Left lung (tissue), 14 donors: ENCODE measurements at places on chromosomes 11 and 22. TPM values are rescaled to one million over a fixed set of nuclear protein-coding genes. Genes with fewer than 3 reads are reported as not detected.

LYVE1 gene
- 90.1 TPM for total RNA-seq

KRTAP5-11 gene
- total RNA-seq, result not detected

SLC5A12 gene
- total RNA-seq, result not detected

KDM4D gene
- 0.35 TPM for total RNA-seq

GRCh38 chr22:35569916-35570315, 29.3 kb downstream of the RASD2 start:
- no peak overlapping the region for H3K27ac ChIP-seq
- no peaks in the 10 kb centered on the region for H3K36me3 ChIP-seq
- no peaks in the 10 kb centered on the region for H3K4me1 ChIP-seq
- H3K27me3 ChIP-seq, result no peaks in the 10 kb centered on the region
- H3K4me3 ChIP-seq, result no peak overlapping the region
- no peak for DNase-seq

DNA sequence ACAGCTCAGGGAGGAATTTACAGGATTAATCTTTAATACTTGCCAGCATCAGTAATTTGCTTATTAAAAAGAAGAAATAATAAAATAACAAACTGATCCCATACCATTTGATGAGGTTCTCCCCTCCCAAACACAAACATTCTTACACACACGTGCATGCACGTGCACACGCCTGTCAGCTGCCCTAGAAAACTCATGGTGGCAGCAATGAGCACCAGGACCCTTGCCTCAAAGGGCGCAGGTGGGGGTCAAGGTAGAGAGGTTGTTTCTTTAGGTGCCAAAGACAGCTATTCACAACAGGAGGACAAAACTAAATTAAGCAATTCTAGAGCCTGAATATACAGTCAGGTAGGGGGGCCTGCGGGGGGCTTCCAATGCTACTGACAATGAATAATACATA, 219.3 kb downstream of the BUD13 start:
- H3K27me3 ChIP-seq, result no peaks in the 10 kb centered on the region
- H3K4me3 ChIP-seq, result no peak overlapping the region
- no peaks in the 10 kb centered on the region for H3K4me1 ChIP-seq
- no peaks in the 10 kb centered on the region for H3K36me3 ChIP-seq

- H3K4me3 ChIP-seq, result no peak overlapping the region
- no peaks in the 10 kb centered on the region for H3K27me3 ChIP-seq
- H3K36me3 ChIP-seq, result no peaks in the 10 kb centered on the region
- peaks cover 6% of the 10 kb centered on the region for H3K4me1 ChIP-seq
- H3K27ac ChIP-seq, result no peak overlapping the region
These were observed 128.0 kb downstream of the DSCAML1 start for GRCh38 chr11:117669062-117669461.

GRCh38 chr11:8086001-8086479, 5.0 kb downstream of the TUB start:
- H3K27me3 ChIP-seq, result no peaks in the 10 kb centered on the region
- no peak for DNase-seq
- H3K4me3 ChIP-seq, result no peak overlapping the region
- H3K27ac ChIP-seq, result no peak overlapping the region
- no peaks in the 10 kb centered on the region for H3K36me3 ChIP-seq

GRCh38 chr11:124670732-124671131, 2.8 kb downstream of the SIAE start:
- no peak overlapping the region for H3K4me3 ChIP-seq
- no peak for DNase-seq
- peaks cover 47% of the 10 kb centered on the region for H3K4me1 ChIP-seq
- no peaks in the 10 kb centered on the region for H3K27me3 ChIP-seq

DNA sequence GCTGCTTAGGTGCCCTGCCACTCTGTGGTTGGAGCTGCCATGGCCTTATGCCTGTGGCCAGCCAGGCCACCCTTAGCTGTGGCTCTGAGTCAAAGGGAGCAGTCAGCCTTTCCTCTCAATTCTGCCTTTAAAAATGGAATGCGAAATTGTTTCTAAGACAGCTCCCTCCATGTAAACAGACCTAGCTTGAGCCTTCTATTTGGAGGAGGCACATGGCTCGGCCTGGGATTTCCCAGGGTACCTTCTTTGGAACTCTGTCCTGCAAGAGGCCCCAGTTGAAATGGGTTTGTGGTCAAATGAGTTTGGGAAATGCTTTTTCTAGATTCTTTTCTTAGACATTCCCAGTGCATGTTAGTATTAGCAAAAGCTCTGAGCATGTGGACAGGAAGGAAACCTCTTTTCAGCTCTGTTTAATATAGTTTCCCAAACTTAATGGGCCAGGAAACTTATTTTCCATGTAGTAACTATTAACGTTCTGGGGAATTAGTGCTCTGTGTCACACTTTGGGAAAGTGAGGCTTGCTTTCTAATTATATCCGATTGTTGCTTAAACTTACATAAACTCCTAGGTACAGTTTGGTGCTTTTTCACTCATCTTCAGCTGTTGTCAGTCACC, 7.8 kb downstream of the PHOX2A start:
- DNase-seq, result no peak
- H3K27ac ChIP-seq, result no peak overlapping the region
- peaks cover 77% of the 10 kb centered on the region for H3K36me3 ChIP-seq
- H3K4me3 ChIP-seq, result no peak overlapping the region
- peaks cover 31% of the 10 kb centered on the region for H3K4me1 ChIP-seq
- peaks cover 13% of the 10 kb centered on the region for H3K27me3 ChIP-seq

DNA sequence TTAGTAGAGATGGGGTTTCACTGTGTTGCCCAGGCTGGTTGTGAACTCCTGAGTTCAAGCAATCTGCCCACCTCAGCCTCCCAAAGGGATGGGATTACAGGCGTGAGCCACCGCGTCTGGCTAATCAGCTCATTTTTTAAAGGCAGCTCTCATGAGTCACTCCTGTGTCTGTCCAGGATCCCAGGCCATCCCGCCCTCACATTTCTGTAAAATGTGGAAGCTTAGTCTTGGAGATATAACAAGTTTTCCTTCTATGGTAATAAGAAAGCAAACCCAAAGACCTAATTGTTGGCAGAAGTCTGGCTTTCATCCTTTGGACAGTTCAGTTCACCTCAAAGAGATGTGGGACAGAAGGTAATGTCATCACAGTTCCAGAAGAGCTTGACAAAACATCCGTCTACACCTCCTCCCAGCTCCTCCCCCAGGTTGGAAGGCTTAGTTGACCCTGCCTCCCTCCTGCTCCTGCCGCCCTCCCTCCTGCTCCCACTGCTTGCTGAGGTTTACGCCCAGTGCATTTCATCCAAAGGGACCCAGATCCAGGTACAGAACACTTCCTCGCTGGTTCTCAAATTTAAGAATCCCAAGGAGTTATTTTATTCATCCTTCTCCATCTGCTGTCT, 6.4 kb downstream of the DRD2 start:
- H3K4me1 ChIP-seq, result no peaks in the 10 kb centered on the region
- H3K4me3 ChIP-seq, result no peak overlapping the region
- peaks cover 46% of the 10 kb centered on the region for H3K27me3 ChIP-seq
- no peak overlapping the region for H3K27ac ChIP-seq
- no peak for DNase-seq

DNA sequence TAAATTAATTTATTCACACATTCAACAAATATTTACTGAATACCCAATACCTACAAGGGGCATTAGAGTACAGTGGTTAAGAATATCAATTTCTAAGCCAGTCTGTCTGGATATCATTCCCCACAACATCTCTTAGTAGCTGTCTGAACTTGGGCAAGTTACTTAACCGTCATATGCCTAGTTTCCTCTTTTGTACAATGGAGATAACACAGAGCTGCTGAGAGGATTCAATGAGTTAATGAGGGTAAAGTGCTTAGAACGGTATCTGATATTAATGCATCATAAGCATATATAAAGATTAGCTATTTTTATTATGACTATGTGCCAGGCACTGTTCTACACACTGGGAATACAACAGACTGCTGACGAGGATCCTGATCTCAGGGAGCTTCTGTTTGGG, 116.4 kb downstream of the APOL5 start:
- no peak for DNase-seq
- no peaks in the 10 kb centered on the region for H3K27me3 ChIP-seq
- peak overlapping the region; percentile 86 for H3K27ac ChIP-seq
- H3K4me1 ChIP-seq, result peaks cover 55% of the 10 kb centered on the region
- no peak overlapping the region for H3K4me3 ChIP-seq

DNA sequence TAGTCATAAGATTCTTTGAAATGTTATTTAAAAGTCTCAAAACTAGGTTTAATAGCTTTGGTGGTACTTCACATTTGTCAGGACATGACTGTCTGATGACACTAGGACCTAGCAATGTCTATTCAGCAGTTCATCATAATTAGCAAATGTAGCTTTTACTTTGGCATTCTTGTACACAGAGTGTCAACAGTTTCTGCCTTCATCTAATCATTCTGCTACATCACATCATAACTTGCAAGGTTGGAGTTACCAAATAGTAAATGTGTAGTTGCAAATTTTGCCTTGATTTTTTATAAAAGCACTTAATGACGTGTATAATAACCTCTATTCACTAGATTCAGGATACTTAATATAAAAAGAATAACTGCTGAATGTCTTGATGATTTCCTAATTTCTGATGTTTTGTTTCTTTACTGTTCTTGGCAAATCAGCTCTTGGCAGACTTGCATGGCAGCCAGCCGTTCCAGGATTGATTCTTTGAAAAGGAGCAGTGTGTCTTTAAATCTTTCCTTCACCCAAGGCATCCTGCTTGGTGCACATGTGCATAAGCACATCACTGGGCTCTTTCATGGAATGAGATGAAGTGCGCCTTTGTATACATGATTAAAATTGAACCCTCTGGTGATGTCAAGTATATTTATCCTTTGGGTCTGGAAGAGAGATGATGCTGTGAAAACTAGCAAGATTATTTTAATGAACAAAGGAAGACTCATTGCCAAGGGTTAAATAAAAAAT, 12.2 kb downstream of the FBXO7 start:
- no peaks in the 10 kb centered on the region for H3K36me3 ChIP-seq
- H3K4me3 ChIP-seq, result no peak overlapping the region
- no peaks in the 10 kb centered on the region for H3K4me1 ChIP-seq
- DNase-seq, result no peak

DNA sequence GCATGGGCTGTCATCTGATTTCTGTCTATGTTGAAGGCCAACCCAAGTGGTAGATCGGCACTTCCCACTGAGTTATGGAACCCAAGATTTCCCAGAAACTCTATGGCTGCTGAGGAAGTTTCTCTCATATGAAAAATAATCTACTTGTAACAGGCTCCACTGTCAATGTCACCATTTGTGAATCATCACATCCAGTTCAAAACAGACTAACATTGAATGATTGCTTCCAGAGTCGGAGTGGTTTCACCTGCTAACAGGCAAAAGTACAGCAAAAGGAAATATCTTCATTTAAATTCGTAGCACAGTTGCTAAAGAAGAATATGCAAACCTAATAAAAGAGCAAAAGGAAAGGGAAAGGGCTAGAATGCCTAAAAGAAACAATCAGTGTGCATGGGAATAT, 12.8 kb downstream of the WT1 start:
- H3K4me1 ChIP-seq, result peaks cover 8% of the 10 kb centered on the region
- peaks cover 81% of the 10 kb centered on the region for H3K27me3 ChIP-seq
- no peak overlapping the region for H3K4me3 ChIP-seq
- H3K27ac ChIP-seq, result no peak overlapping the region
- no peaks in the 10 kb centered on the region for H3K36me3 ChIP-seq

DNA sequence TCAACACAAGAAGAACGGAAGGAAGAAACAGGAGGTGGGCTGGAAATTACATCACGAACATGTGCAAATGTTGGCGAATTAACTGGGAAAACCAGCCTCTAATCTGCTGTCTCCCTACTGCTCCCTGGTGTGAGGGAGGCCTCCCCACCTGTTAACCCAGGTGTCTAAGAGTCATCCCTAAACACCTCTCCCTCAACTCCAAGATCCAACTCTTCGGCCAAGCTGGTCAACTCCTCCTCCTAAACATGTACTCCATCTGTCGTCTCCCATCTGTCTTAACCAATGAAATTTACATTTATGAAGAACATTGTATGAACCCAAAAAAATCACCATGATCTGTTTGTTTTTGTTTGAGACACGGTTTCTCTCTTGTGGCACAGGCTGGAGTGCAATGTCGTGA, 154.2 kb downstream of the LARGE1 start:
- no peaks in the 10 kb centered on the region for H3K27me3 ChIP-seq
- no peaks in the 10 kb centered on the region for H3K36me3 ChIP-seq
- H3K27ac ChIP-seq, result no peak overlapping the region
- no peak for DNase-seq
- H3K4me1 ChIP-seq, result no peaks in the 10 kb centered on the region
- no peak overlapping the region for H3K4me3 ChIP-seq

DNA sequence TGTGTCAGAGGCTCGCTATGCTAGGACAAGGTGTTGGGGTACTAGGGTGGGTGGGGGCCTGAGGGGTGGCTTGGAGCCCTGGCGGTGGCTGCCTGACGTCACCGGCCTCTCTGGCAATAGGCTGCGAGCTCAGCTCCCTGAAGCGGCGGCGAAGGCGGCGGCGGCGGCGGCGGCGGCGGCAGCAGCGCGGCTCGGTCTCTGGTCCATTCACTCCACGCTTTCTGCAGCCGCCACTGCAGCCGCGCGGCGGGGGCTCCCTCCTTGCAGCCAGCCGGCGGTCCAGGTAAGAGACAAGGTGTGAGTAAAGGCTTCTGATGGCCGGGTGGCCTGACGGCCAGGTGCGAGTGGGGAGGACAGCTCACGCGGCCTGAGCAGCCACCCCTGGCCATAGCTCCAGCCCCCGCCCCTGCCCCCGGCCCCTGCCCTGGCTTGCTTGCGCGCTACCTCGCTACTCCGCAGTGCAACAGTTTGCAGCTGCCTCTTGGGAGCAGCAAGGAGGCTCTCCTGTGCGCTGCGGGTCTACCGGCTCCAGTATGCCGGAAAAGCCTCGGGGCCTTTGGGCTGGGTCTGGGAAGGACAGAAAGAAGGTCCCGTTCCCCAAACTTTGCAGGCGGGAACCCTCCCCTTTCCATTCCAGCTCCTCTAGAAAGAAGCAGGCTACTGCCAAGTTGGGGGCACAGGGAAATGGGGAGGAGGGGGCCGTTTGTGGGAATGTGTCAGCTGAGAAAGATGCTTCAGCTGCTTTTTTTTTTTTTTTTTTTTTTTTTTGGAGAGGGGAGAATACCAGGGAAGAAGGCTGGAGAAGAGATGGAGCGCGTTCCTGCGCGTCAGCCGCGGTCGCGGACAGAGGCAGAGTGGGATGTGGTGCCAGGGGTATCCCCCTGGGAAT, at the start of gene C11orf87:
Gene C11orf87, plus strand, starts transcription at position 210 of the 889 bp plus-strand sequence. CDS start 1,444 bp downstream, outside the sequence.
- peak; percentile 68 for DNase-seq
- no peak within 1 kb of the TSS for H3K4me3 ChIP-seq
- H3K36me3 ChIP-seq, result no peaks in the 10 kb centered on the region
- H3K27ac ChIP-seq, result no peak within 1 kb of the TSS
- H3K27me3 ChIP-seq, result peaks cover 42% of the 10 kb centered on the region

DNA sequence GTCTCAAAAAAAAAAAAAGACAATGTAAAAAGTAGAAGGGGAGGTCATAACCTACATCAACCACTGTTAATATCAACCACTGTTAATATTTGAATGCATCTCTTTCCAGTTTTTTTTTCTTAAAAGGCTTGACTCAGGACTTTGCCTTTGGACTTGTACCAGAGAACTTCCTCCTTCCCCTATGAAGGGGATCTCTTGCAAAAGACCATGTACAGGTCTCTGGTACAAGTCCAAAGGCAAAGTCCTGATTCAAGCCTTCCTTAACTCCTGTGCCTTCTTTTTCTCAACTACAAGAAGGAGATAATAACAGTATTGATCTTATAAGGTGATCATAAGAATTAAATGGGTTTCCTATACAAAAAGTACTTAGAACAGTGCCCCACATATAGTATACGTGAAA, 563.5 kb downstream of the BUD13 start:
- no peaks in the 10 kb centered on the region for H3K36me3 ChIP-seq
- no peak overlapping the region for H3K4me3 ChIP-seq
- no peaks in the 10 kb centered on the region for H3K27me3 ChIP-seq
- H3K4me1 ChIP-seq, result no peaks in the 10 kb centered on the region
- no peak for DNase-seq
